ENCODE measurements at places on chromosomes 2 and 18.

DNA sequence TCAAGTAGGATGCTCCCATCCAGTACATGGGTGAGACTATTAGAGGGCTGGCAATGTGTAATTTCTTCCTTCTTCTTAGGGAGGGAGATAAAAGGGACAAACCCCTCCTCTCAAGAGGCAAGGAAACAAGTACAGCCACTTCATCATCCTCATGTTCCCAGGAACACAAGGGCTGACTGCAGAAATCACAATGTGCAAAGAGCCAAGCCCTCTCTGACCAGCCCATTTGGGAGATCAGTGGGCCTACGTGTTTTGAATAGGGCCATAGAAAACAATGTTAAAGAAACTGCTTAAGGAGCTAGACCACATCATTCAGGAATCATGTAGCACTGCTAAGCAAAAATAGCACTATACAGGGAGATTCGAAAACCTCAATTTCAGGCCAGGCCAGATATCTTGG lies 97.4 kb downstream of the ACTR2 start:
- no peak for DNase-seq

DNA sequence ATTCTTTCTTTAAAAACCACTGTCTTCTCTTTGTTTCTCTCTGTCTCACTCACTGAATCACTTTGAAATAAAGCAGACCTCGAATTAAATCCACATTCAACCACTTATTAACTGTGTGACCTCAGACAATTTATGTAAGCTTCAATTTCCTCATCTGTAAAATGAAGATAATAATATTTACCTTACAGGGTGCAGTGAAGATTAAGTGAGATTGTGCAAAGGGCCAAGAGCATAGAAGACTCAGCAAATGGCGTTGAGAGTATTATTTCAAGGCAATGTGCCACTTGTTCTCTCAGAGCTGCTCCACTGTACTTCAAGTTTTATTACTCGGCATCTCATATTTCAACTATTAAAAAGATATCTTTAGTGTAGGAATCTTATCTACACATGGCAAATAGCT lies 454.2 kb upstream of the HNRNPA3 start:
- DNase-seq = no peak

DNA sequence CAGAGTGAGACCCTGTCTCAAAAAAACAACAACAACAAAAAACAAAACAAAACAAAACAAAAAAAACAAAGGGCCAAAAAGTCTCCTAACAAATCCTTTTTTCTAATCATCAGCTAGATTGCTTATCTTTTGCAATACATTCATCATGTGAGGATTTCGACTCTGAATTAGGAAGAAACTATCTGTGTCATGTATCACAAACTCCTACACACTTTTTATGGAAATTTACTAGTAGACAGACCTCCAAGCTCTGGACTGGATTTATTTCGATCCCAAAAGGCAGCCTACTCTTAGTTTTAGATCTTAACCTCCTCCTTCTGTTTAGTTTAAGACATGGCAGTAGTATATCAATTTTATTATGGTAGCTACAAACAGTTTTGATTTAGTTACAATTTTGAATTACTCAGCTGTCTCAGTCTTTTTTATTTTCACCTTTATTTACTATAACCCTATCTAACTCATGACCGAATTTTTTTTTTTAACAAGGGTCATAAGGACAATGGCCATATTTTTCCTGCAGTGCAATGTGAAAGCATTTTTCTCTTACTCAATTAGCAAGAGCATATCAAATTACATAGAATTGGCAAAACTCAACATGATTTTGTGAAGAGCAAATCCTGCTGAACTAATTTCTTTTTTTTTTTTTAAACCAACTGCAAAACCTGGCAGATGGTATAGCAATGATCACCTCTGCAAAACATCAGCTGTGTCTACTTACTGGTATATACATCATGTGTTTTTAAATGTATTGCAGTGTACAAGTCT lies 10.7 kb upstream of the CCDC88A start:
- no peak for DNase-seq

- no peak for DNase-seq
These were observed 51.1 kb upstream of the ARHGAP15 start for GRCh38 chr2:143078104-143078503.

GRCh38 chr18:11607906-11608305 lies 1.5 kb upstream of the SLC35G4 start:
- DNase-seq = no peak

- no peak for DNase-seq
These were observed 75.6 kb downstream of the AAK1 start for GRCh38 chr2:69567909-69568300.

- no peak for DNase-seq
These were observed 134.0 kb downstream of the NRP2 start for GRCh38 chr2:205816268-205816667.

- DNase-seq = no peak
These were observed 6.2 kb downstream of the ASTL start for GRCh38 chr2:96131813-96132745.

DNA sequence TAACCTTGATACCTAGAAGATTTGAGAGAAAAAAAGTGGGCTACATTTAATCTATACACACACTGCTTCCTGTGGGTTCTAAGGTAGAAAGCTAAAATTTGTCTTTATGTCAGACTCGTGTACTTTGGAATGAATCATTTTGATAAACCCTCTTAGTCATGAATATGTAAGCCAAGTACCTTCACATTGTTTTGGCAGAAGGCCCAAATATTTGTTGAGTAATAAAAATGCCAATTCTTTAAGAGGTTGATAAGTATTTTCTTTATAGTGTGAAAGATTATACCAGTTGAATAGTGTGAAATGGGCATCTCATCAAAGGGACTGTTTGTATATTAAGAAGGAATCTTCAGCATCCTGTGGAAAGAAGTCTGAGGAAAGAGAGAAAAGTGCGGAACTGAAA lies 1464.7 kb upstream of the ZEB2 start:
- no peak for DNase-seq

DNA sequence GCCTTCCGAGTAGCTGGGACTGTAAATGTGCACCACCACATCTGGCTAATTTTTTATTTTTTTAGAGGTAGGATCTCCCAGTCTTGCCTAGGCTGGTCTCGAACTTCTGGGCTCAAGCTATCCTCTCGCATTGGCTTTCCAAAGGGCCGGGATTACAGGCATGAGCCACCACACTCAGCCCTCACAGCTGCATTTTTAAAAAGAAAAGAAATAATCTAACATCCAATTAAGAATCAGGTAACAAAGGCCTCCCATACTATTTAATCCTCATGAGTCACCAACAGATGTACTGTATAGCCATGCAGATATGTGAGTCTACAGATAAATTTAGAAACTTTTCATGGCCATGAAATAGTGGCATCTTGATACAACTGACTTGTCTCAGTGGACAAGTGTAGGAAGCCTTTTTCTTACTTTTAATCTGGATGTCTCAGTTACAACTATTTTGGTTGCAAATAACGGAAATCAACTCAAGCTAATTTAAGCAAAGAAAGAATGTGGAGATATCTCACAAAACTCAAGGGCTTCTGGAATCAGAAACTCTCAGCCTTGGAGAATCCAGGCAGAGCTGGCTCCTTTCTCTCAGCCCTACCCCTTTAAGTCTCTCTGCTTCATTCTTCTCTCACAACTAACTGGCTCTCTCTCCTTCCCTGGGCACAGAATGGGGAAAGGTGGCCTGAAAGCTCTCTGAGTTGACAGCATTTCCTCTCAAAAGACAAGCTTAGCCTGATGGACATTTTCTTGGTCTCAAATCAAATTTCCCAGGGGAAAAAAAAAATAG lies 12.8 kb upstream of the PPM1B start:
- DNase-seq = no peak

DNA sequence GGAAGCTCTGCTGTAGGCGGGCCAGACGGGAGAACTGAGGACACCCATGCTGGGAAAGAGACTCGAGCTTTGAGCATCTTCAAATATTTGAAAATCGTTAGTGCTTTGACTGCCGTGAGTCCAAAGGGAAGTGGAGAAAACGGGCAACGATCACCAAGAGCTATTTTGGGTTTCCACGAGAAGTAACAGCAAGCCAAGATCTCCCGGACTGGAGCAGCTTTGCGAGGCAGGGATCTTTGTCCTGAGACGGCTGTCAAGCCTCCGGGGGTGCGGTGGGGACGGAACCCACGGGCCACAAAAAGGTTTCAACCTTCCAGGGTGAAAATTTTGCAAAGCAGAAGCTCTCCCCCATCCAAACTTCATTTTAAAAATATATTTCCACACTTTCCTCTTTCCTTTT lies 195.8 kb downstream of the NDUFA10 start:
- no peak for DNase-seq

GRCh38 chr18:5879479-5879882 lies 15.8 kb downstream of the TMEM200C start:
- peak; percentile 20 for DNase-seq

GRCh38 chr2:104845946-104846785 lies 7.7 kb upstream of the POU3F3 start:
- no peak for DNase-seq

DNA sequence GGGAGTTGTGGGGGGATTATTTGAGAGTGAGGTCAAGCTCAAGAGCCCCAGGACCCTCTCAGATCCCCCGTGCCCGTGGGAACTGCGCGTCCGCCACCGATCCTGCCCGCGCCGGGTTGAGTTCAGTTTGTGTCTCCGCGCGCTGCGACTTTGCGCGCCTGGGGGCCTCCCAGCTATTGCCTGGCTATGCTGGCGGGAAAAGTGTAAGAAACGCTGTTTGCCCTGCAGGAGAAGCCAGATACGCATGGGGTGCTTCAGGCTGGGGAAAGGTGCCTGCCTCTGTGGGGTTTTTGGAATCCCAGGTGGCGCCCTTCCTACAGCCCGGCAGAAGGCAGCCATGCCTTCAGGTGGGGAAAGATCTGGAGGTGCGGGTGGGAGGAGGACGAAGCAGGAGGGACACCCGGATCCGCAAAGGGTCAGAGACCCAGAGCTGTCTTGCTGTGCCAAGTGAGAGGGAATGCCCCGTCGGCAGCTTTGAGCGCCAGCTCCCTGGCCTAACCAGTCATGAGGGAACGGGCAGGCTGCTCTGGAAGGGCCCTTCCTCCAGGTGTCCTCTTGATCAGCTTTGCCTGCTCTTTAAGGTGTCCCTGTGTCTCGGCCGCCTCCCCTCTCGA lies 22.5 kb downstream of the TEX44 start:
- DNase-seq = no peak

- no peak for DNase-seq
These were observed 8.3 kb downstream of the EHBP1 start for GRCh38 chr2:62713837-62714236.

- no peak for DNase-seq
These were observed 129.8 kb downstream of the NCK2 start for GRCh38 chr2:105874466-105874865.

DNA sequence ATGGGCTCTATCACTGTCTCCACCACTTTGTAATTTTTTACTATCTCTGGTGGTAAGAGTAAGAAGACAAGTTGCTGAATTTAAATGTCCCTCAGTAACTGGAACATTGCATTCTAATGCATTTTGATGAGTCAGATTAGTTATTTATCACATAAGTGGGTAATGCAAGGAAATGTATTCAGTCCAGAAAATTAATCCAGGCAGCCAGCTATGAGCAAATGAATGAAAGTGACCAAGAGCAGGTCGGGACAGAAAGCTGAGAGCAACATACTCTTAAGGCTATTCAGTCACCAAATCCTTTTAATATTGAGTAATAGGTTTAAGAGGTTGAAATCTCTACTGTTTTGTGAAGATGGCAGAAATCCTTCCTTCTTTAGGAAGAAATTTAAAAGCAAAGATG lies 265.5 kb upstream of the PARD3B start:
- DNase-seq = no peak

DNA sequence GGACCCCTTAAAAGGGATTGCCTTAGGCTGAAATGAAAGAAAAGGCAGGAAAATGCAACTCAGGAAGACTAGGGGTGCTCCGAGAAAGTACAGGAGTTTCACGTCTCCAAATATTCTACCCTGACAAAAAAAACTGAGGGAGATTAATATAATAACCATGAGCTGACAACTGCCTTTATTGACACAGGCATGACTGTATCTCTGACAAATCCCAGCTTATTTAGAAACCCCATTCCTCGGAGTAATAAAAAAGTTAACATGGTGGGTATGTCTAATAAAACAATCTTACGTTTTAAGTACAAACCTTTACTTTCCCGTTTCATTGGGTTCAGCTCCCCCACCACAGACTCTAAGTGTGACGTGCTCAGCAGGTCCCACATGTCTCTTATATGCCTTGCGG lies 7.9 kb upstream of the RBFA start:
- no peak for DNase-seq

DNA sequence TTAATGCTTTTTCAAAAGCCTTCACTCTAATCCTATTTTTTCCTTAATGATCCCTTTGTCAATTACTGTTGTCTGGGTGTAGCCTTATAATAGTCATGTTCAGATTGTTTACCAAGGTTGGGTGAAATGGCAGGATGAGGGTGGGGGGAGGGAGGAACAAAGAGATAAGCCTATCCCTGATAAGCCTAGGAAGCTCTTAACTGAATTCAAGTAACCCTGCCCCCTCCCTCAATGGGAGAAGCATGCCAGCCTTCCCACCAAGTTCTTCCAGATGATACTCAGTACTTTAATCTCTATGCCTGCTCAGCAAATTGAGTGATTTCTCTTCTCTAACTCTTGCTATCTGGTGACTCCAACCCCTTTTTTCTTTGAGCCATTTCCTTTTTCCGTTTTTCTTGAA lies 180.3 kb upstream of the ETAA1 start:
- no peak for DNase-seq

DNA sequence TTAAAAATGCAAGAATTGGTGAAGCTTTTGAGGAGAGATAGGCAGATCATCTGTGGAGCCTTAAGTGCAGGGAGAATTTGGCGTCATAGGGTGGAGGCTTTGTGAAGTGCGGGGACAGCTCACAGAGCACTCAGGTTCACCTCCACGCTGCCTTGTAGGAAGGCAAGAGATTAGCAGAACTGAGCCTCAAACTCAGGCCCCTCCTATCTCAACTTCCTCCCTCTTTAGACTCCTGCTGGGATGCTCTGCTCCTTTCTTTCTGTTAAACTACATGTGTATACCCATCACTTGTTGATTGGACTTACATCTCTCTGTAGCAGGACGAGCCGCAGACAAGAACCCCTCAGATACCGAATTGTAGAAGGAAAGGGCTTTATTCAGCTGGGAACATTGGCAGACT lies 422.2 kb downstream of the SETBP1 start:
- no peak for DNase-seq
